ENCODE measurements at places on chromosomes 12 and 14.

DNA sequence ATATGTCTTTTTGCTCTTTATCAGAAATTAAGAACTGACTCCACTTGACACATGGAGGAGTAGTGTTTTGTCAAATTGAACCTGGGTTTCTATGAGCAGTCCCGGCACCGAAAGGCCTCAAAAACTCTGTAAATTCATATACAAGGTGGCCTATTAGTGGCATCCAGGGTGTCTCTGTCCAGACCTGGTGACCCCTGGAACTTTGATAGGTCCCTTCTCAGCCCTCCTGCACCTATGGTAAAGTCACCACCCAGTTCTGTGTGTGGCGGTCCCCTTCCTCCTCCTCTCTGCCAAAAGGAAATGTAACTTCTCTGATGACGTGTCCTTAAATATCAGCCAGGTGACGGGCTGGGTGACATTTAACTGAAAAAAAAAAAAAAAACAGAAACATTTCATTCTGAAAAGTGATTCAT, 204.0 kb upstream of the FOXN3 start:
- DNase-seq, result no peak

DNA sequence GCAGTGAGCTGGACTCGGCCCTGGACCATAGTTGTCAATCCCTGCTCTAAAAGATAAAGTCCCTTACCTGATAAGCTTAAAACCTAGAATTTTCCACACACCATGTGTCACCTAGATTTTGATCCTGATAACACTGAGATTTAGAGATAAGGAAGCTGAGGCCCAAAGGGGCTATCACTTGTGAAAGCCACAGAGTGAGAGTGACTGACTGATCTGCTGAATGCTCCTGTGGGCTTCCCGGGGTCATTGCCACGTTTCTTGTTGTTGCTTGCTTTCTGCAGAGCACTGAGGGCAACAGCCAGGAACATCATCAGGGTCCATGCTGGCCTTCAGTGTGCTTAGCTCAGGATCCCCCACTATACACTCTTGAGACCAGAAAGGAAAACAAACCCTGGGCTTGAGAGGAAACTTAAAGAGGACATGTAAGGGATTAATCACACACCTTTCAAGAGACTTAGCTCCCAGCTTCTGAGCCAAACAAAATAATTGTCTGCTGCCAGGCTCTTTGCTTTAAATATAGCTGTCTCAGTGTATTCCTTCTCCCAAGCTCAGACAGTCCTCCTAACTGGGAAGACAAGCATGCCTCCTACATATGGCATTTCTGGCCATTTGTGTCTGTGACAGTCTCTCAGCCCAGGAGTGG, 82.6 kb upstream of the ARHGAP5 start:
- DNase-seq, result no peak

GRCh38 chr12:20460956-20461355, 92.6 kb downstream of the PDE3A start:
- DNase-seq, result no peak

DNA sequence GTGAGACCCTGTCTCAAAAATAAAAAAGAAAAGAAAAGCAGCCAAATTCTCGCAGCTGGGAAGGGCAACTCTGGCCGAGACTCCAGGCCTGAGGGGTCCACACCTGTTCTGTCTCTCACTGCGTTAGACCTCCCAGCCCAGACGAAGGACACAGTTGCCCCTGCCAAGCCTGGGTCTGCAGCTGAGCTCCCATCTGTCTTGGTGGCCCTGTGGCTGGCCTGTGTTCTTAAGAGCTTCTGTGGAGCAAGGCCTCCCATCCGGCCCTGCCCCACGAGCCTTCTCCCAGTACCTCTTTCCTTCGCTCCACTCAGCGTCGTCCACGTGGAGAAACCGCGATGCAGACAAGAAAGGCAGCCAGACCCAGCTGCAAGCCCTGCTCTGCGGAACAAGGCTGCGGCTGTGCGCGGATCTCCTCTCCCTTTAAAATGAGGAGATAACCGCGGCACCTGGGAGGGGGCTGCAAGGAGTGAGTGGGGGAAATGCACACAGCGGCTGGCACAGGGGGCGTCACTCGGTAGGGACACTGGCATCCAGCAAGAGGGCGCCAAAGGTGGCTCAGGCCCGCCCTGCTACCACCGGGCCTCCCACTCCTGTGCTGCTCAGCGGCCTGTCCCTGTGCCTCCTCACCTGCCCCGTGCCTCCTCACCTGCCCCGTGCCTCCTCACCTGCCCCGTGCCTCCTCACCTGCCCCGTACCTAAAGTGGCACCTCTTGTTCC, 42.4 kb downstream of the LRRC74A start:
- DNase-seq, result no peak

GRCh38 chr12:76197283-76197682, 112.8 kb upstream of the NAP1L1 start:
- no peak for DNase-seq

GRCh38 chr12:94628369-94628768, 22.0 kb downstream of the TMCC3 start:
- DNase-seq, result no peak

GRCh38 chr14:26841920-26842741, 244.3 kb upstream of the NOVA1 start:
- no peak for DNase-seq

GRCh38 chr12:19712041-19712440, 272.7 kb downstream of the AEBP2 start:
- no peak for DNase-seq

DNA sequence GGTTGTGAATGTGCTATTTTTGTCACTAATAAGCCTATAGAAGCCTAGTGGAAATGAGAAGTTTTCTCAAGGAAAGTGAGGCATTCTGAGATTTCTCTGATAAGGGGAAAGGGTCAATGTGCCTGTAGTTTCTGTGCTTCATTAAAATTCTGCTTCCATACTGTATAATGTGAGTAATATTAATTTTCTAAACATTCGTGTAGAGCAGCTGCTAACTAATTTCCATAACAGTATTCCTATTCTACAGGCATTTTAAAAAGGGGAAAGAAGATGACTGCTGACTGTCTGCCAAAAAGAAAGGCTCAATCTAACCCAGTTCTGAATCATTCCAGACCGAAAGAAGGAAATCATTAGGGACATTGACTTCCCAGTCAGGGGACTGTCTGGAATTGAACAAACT, 293.3 kb upstream of the TMPO start:
- DNase-seq, result no peak

- DNase-seq, result no peak
Measured at GRCh38 chr12:6953442-6954315, 2.5 kb downstream of the PTPN6 start.

DNA sequence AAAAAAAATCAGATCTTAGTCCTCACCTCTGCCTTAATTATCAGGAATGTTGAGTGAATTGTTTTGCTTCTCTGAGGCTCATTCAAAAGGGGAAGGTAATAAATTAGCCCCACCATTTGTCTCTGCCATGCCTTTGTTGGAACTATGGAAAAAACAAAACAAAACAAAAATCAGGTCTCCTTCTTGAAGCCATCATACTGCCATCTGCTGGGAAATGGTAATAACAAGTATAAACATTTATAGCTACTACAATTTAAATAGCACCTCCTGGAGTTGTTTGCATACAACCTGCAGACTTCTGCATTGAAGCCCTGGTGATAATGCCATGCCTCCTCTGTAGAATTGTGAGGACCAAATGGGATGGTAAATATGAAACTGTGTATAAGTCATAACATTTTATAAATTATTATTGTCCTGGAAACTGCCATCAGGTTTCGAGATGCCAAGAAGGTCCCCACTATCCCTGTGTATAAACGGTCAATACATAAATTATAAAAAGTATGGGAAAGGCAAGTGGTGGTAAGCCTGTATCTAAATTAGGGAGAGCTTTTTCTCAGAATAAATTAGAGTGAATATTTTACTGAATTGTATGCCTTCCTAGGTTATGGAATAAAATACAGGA, 87.2 kb upstream of the FGD4 start:
- DNase-seq, result no peak

DNA sequence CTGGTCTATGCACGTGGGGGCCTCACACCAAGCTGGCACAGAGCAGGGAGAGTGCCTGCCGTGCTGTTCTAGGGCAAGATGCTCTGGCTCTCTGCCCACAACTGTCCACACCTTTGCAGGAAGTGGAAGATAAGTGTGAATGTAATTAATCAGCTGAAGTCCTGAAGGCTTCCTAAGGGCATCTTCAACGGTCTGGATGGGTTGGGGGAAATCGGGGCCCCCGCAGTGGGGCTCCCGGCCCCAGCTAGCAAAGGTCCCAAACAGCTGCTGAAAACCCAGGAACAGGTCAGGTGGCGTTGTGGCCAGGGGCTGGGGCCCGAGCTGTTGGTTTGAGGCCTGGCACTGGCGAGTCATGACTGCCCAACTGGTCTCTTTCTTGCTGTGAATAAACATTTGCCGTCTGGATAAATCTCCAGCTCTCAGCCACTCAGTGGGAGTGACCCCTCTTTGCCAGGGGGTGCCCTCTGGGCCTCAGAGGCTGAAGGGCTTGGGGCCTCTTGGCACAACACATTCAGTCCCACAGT, 6.7 kb upstream of the SLC25A29 start:
- no peak for DNase-seq

DNA sequence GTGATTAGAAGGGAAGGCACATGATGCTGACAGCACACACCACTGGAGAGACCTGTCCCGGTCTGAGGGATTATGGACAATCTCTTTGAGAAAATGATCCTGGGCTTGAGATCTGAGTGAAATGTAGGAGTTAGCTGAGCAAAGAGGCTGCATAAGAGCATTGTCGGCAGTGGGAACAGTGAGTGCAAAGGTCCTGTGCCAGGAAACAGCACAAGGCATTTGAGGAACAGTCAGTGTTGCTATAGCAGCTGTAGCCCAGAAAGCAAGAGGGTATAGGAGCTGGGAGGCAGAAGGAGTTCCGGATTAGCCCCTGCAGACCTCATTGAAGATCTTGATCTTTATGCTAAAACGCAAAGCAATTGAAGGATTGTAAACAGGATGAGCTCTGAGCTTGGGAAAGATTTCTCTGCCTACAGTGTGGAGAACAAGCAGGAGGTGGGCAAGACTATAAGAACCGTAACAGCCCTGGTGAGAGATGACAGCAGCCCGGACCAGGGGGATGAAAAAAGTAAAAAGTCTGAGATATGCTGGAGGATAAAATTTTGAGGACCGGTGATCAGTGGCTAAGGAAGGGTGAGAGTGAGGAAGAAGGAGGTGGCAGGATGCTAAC, 28.5 kb downstream of the CFL2 start:
- no peak for DNase-seq

GRCh38 chr12:118418385-118419057, 42.2 kb downstream of the SUDS3 start:
- no peak for DNase-seq

DNA sequence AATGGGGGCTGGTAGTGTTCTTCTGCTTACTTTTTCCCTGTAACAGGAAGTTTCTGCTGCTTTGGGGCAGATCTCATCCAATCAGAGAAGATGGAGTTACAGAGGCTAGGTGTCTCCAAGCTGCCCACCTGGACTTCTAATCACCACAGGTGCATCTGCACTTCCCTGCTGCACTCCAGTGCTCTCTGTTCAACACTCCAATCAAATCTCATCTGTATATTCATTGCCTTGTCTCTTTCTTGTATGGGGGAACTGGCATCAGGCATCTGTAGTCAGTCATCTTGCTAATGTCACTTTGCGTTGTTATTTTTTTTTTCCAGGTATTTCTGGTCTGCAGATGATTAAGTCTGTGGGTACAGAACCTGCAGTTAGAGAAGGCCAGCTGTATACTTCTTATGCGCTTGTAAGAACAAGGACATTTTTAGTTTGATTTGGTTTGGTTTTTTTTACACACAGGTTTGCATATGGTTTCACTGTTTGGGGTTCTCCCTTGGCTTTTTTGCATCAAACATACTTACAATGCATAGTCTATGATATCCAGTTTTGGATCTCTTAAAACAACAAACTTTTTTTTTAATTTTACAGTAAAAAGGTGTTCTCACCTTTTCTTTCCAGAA, 116.0 kb downstream of the METTL25 start:
- DNase-seq, result no peak

GRCh38 chr14:52299692-52300278, 14.3 kb upstream of the PTGER2 start:
- DNase-seq, result no peak

DNA sequence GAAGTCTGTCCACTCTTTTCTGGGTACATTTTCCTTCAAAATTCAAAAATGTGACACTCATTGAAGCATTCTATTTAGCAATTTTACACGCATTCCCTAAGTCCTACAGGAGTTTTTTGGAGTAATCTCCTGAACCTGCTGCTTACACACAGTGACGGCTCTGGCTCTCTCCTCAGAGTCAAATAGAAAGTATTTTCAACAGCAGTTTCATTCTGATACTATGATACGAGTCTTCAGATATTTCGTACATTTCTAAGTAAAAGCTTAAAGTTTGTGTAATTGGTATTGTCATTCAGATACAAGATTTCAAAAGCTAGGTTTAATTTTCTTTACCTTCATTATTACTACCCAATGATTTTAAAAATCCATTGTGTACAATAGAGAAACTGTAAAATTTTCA, 36.4 kb downstream of the PIWIL1 start:
- DNase-seq, result no peak

DNA sequence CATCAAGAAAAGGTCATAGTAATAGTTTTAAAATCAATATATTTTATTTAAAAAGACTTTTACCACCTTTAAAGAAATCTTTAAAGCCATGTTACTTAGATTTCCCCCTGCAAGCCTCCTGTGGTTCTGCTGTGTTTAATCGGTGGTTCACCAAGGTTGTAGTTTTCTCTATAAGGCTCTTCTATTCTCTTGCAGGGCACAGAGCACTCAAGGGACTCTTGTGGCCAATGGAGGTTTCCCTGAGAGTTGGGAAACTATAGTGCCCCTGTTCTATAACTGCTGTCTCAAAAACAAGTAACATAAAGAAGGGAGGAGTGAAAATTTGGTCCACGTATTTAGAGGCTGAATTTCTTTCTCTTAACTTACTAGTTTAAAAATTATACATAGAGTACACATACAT, 25.0 kb downstream of the DACT1 start:
- DNase-seq, result no peak

DNA sequence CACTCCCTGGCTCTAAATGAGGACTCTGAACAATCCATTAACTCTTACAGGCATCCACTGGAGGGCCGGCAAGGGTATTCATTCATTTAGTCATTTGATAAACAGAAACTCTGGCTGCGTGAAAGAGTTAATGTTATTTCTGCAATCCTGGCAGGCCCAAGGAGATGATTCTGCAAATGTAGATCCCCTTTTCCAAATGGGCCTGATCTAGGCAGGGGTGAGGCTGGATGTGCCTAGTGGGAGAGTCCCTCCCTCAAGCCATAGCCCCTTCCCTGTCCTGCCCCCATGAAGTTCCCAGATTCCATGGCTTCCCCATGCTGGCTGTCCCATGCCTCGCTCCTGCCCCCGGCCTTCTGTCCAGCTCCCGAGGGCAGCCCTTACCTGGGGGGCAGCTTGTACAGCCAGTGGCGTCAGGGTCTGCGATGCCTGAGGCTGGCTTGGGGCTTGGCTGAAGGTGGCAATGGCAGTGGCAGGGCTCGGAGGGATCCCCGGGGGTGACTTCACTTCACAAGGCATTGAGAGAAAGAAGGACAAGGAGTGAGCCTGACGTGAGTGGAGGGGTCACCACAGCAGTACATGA, 18.4 kb downstream of the POU6F1 start:
- no peak for DNase-seq

GRCh38 chr12:14007639-14008038, 26.2 kb upstream of the GRIN2B start:
- no peak for DNase-seq

- no peak for DNase-seq
Measured at GRCh38 chr12:14611640-14612203, 44.0 kb upstream of the PLBD1 start.

- DNase-seq, result peak; percentile 17
Measured at GRCh38 chr12:79420146-79420618, 270.6 kb downstream of the PAWR start.

Data from NCI-H510A (cell line).